ENCODE measurements at places on chromosomes 12 and 14.

- peak; percentile 15 for DNase-seq
These were observed 28.5 kb downstream of the PAWR start for GRCh38 chr12:79662046-79662811.

- peak; percentile 51 for DNase-seq
These were observed 9.5 kb upstream of the CSAD start for GRCh38 chr12:53190108-53190729.

DNA sequence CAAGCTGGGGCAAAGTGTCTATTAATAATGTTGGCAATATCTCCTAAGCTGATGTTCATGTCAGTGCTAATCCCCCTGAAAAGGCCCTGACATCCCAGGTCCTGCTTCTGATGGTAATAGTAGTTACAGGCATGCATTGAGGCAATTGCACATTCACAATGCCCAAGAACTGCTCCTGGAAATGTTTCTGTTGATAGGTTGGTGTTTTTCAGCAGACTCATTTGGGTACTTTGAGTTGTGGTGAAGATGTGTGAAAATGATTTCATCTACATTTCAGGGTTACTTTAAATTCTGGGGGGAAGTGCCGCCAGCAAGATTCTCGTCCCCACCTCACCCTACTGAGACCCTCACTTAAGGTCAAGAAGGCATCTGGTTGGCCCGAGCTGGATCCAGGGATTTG, 92.9 kb downstream of the BBS10 start:
- DNase-seq, result no peak

DNA sequence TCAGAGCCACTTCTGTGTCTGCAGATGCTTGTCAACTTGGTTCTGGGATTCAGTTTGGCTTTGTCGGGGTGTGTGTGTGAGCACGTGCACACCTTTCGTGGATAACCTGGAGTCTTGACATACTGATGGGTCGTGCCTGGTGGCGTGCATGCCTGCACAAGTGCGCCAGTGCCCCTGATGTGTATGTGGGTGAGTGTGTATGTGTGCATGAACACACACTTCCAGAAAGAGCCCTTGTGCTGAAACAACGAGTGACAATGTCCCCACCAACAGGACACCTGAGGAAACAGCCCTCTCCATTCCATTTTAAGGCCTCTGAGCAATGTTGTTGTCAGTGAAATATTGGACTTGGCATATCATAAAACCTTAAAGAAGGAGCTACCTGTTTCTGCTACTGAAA, 53.9 kb downstream of the SMUG1 start:
- DNase-seq, result no peak

- no peak for DNase-seq
These were observed 1359.5 kb downstream of the AACS start for GRCh38 chr12:126424696-126425095.

- peak; percentile 4 for DNase-seq
These were observed 218.6 kb upstream of the SYT1 start for GRCh38 chr12:78645956-78646355.

GRCh38 chr14:65156568-65157366, 54.5 kb upstream of the MAX start:
- peak; percentile 86 for DNase-seq

GRCh38 chr12:49987625-49988303, 15.0 kb downstream of the AQP6 start:
- DNase-seq, result no peak

DNA sequence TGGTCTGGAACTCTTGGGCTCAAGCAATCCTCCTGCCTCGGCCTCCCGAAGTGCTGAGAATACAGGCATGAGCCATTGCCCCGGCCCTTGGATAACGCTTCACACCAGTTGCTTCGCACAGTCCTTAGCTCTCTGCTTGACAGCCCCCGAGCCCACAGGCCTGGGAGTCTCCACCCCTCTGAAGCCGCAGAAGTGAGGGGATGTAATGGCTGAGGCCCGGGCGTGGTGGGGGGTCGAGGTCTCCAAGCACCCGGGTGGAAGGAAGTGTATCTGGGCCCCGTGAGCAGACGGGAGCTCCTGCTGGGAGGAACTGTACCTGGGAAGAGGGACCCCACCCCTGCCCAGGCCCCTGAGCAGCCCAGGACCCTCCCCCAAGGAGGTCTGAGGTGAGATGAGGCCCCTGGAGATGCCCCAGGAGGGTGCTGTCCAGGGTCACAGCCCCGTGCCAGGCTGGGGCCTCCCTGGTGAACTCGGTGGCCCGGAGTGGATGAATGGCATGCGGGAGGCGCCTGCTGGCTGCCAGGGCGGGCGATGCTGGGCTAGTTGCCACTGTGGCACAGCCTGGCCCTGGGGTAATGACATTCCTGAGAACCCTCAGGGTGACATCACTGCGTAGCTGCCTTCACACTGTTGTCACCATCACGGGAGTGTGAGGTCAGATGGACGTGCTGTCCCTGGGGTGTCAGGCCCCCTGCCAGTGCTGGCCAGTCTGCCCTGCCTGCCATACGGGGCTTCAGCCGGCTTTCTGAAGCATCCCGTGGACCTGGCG, 48.9 kb downstream of the KIF26A start:
- no peak for DNase-seq

GRCh38 chr12:10031771-10032175, 1.3 kb downstream of the CLEC9A start:
- peak; percentile 94 for DNase-seq

- no peak for DNase-seq
These were observed 1.0 kb upstream of the RIC8B start for GRCh38 chr12:106773286-106774004.

DNA sequence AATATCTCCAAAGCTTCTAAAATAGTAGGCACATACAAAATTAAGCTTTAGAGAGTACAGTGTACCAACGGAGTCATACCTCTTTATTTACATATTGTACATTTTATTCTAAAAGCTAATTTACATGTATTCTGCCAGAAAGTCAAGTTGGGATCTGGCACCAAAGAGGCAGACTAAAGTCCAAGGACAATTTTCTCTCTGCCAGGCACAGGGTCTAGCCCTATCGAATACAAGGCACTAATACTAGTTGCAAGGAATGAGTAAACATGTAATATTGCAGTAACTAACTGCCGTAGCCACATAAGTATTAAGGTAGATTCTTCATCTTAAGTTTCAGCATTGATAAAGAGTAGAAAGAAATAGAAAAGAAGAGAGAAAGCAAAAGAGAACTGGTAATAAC, 93.9 kb downstream of the RPS6KA5 start:
- DNase-seq, result no peak

GRCh38 chr12:80044694-80045046, 54.7 kb upstream of the OTOGL start:
- DNase-seq, result peak; percentile 94

GRCh38 chr12:27576667-27577347, 52.8 kb downstream of the PPFIBP1 start:
- DNase-seq, result no peak

GRCh38 chr12:1593174-1594005, 991 bp downstream of the FBXL14 start:
- peak; percentile 31 for DNase-seq

GRCh38 chr14:73997944-73998447, 21.1 kb downstream of the ENTPD5 start:
- DNase-seq, result no peak

DNA sequence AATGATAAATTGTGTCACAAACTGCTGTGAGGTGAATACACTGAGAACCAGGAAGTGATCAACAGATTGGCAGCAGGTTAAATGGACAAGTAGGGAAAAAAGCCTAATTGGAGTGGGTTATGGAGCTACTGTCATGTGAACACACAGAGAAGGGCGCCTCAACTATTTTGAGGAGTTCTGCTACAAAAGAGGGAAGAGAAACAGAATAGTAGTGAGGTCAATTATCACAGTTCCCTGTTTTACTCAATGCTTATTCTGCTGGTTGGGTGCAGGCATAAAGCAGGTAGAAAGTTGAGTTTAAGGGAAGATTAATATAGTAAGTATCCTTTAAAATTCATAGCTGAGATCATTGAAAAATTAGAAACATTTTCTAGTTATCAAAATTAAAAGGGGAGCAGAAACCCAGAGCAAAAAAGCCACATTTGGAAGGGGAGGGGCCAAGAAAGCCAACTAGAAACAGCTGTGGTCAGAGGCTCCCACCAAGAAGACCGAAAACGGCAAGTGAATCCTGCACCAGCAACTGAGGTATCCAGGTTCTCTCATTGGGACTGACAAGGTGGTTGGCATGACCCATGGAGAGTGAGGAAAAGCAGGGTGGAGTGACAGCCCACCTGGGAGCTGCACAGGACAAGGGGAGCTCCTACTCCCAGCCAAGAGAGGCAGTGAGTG, 105.7 kb downstream of the ZC3H14 start:
- DNase-seq, result no peak

GRCh38 chr12:25005376-25005775, 56.5 kb upstream of the BCAT1 start:
- DNase-seq, result no peak

Data from HCEC 1CT (cell line).